ENCODE measurements at places on chromosomes 1 and 21. TPM values are rescaled to one million over a fixed set of nuclear protein-coding genes. Genes with fewer than 3 reads are reported as not detected.

GRCh38 chr1:92029241-92029922, 403 bp upstream of the EPHX4 start:
- no peak for DNase-seq

GRCh38 chr1:205652984-205653383, 21.2 kb upstream of the ELK4 start:
- DNase-seq: no peak

DNA sequence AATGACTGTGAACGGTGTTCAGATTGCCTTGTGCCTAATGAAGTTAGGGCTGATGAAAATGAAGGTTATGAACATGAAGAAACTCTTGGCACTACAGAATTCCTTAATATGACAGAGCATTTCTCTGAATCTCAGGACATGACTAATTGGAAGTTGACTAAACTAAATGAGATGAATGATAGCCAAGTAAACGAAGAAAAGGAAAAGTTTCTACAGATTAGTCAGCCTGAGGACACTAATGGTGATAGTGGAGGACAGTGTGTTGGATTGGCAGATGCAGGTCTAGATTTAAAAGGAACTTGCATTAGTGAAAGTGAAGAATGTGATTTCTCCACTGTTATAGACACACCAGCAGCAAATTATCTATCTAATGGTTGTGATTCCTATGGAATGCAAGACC, 96.6 kb downstream of the ZFYVE9 start:
- DNase-seq: no peak

Gene CFHR3
- total RNA-seq: 0.72 TPM

DNA sequence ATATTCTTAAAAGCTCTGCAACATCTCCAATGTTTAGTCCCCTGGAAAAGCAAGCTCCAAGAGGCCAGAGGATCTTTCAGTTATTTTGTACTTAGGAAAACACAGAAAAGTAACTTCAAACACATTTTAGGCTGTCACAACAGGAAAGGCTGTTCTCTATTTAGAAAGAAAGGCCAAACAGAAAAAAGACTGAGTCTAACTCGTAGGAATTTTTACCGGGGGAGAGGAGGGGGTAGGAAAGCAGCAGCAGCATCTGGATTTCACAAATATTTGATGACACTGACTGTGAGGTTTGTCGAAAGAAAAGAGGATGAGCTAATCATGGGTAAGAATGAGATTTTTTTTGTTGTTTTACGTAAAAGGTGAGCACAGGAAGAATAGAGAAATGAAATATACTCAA, 107.1 kb downstream of the EIF4G3 start:
- peak; percentile 11 for DNase-seq

GRCh38 chr1:168261390-168261789, 19.3 kb upstream of the TBX19 start:
- DNase-seq: no peak

Gene GUK1
- 315 TPM for total RNA-seq

Gene ANGPTL1
- 8.9 TPM for total RNA-seq

- DNase-seq: no peak
These were observed 308.8 kb downstream of the BRINP3 start for GRCh38 chr1:190168893-190169280.

GRCh38 chr1:162922201-162922600, 61.2 kb upstream of the CCDC190 start:
- DNase-seq: no peak

DNA sequence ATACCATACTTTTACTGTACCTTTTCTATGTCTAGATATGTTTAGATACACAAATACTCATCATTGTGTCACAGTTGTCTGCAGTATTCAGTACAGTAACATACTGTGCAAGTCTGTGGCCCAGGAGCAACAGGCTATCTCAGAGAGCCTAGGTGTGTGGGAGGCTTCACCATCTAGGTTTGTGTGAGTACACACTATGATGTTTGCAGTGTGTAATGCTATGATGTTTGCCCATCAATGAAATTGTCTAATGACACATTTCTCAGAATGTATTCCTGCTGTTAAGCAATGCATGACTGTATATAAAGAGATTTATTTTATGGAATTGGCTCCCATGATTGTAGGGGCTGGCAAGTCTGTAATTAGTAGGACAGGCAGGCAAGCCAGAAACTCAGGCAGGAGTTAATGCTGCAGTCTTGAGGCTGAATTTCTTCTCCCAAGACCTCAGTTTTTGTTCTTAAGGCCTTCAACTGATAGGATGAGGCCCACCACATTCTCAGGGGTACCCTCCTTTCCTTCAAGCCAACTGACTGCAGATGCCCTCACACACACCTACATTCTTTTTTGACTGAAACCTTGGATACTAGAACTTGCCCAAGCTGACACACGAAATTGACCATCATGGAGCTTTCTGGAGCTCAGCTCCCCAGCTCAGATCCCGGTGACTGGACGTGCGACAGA, 7.7 kb upstream of the AGTRAP start:
- no peak for DNase-seq

Gene SLC39A1
- total RNA-seq: 30.5 TPM

- no peak for DNase-seq
These were observed 4.6 kb downstream of the TRIM11 start for GRCh38 chr1:228401782-228402640.

DNA sequence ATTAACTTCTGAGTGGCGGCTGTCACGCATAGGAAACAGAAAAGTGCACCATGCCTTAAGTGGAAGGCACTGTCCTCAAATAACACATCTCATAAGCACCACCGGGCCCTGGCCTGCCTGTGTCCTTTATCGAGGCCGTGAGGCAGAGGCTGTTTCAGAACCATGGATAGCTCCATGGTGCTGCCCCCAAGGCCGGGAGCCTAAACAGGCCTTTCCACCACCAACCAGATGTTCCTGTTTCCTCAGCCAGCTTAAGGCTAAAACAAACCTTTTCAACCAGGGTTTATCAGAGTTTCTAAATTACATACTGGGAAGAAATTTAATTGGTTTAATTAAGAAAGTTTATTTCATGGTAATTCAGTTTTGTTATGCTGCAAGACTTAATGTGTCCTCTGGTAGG, 114.4 kb downstream of the DMRTA2 start:
- no peak for DNase-seq

Gene S100A8
- 8.3 TPM for total RNA-seq

GRCh38 chr1:212045981-212046380, 10.4 kb downstream of the DTL start:
- no peak for DNase-seq

DNA sequence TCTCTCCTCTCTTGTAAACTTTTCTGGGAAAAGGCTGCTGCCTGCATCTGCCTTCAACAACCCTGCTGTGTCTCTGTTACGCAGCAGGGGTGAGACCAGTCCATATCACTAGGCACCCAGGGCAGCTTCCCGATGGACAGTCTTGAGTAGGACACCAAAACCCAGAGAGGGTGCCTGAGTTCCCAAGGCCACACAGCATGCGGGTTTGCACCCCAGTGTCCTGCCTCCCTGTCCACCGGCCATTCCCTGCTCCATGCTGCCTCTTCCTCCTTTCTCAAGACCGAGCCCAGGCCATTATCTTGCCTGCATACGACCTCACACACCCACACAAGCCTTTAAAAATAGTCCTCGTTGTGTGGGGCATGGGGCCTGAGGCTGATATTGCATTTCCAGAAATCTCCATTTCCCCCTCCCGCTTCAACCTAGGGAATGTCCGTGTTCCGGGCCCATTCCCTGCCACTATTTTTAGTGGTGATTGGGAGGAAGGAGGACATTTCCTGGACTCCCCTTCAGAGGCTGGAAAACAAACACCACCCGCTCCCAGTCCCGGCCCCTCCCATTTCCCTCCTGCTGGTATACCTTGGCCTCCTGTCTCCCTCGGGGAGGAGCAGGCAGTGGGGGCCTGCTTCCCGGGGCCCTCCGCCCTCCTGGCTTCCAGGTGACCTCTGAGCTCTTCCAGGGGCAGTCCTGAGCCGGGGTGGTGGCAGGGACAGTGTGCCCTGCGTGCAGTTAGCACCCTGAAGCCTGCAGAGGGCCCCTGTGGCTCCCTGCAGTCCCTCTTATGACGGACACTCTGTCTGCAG, 132.4 kb upstream of the TMEM51 start:
- DNase-seq: no peak

DNA sequence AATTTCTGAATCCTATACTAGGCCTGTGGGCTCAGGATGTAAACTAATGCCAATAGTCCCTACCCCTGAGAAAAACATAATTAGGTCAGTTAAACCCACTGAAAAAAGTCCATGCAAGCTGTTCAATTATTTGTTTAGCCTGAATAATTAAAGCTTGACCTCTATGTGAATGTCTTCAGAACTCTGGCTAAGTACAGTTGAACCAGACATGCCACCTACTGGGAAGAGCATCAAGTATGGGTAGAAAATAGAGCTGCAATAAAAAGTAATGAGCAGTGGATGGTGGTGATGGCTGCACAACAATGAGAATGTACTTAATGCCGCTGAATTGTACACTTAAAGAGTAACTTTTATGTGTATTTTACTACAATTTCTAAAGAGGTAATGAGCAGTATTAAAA, 23.6 kb upstream of the SLC19A2 start:
- no peak for DNase-seq

Gene HTR1D
- total RNA-seq: 2.4 TPM

Gene SDCCAG8
- 73.0 TPM for total RNA-seq

GRCh38 chr1:72419229-72419628, 136.9 kb upstream of the NEGR1 start:
- no peak for DNase-seq

- DNase-seq: no peak
These were observed 46.1 kb downstream of the ECE1 start for GRCh38 chr1:21244154-21244553.

Gene SHISAL2A
- 1.1 TPM for total RNA-seq

- DNase-seq: no peak
These were observed 16.9 kb upstream of the PCP4 start for GRCh38 chr21:39850333-39850732.

DNA sequence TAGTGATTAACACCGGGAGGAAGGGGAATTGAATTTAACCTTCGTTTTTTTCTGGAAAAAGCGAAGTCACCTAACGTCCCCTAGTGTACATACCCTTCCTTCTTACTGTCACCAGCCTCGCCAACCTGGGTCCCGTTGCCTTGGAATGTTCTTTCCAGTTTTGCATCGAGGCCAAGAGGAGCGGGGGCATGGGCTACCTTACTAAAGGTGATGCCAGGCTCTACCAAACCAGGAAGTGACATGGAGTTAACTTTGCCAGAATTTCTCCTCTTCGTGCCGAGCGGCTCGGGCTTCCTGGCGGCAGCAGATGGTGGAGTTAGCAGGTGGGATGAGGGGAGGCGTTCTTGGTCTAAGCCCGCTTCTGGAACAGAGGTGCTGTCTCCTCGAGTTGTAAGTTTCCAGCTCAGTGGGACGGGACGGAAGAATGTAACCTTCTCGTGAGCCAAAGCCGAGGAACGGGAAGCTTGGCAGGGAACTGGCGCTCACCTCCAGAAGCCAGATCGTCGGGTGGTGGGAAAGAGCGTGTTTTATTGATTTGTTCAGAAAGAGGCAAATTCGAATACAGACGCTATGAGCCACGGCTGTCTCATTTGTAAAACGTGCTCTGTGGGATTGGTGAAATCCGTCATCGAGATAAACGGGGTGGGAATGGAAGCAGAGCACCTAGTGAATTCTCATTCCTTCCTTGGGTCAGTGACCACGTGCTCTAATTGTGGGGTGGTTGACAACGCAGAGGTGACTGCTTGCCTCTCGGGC, 486 bp downstream of the NIPAL3 start:
- no peak for DNase-seq

GRCh38 chr1:40825435-40825788, 36.8 kb downstream of the CITED4 start:
- DNase-seq: no peak

DNA sequence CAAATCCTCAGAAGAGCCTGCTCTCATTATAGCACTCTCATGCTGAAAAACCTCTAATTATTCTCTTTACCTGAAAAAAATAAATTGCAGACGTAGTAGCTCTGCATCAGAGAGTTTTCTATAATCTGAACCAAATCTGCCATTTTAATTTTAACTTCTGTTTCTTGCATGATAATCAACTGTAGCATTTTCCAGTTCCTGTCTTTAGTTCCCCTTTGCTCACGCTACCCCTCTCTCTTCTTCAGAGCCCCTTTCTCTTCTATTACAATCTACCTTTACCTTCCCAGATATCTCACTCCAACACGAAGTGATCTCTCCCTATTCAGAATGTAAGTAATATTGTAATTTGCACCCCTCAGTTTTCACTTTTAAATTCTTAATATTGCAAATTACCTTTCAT, 31.4 kb downstream of the FMO1 start:
- no peak for DNase-seq

DNA sequence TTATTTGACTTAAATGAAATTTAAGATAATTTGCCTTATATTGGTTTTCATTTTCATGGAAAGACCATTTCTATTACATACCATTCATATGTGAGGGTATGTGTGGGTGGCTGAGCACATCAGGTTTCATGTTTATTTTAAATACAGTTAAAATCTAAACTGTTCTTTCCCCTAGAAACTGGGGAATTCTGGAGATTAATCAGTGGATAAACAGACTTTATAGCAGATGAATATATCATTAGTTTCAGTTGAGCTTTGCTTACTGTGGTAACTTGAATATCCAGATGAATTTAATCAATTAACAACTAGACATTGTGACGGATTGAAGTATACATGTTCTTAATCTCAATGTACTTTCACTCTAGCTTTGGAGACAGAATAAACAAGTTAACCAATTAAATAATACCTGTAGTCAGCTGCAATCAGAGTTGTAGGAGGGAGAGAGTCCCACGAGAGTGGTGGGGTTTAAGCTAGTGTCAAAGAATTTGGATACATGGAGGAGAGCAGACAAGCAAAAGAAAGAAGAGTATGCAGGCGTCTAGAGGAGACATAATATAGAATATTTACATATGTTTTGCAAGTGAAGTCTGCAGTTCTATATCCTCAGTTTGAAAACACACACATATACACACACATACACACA, 97.6 kb downstream of the PDE4B start:
- no peak for DNase-seq

GRCh38 chr1:154318386-154318785, 2.5 kb upstream of the AQP10 start:
- no peak for DNase-seq

Gene COL18A1
- total RNA-seq: 309 TPM

DNA sequence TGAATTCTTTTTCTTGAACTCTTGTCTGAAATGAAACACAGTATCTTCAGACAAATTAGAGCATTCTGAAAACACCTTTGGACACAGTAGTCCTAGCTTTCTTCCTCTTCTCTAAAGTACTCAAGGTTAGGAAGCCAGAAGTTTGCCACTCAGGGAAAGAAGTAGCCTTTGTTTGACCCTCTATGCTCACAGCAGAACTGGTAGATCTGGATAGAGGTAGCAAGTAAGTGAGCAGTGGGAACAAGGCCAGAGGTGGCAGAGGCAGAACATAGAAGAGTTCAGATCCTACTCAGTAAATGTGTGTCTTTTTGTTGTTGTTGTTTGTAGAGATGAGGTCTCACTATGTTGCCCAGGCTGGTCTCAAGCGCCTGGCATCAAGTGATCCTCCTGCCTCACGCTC, 7.4 kb upstream of the PIGR start:
- no peak for DNase-seq

- peak; percentile 71 for DNase-seq
These were observed at the start of gene TFF3 for GRCh38 chr21:42315296-42315891. Gene TFF3 (minus strand): TSS chr21:42315409. CDS start chr21:42315374, 35 bp downstream.

Gene MYBPHL
- total RNA-seq: 0.11 TPM

GRCh38 chr1:77990629-77991204, 11.8 kb upstream of the FUBP1 start:
- DNase-seq: no peak
